ENCODE measurements at places on chromosomes 3 and 15.

- DNase-seq, result no peak
Measured at GRCh38 chr3:41900265-41900664, 61.6 kb downstream of the ULK4 start.

- no peak for DNase-seq
Measured at GRCh38 chr15:60385620-60386552, 11.9 kb downstream of the ANXA2 start.

GRCh38 chr3:170632780-170633179 is 46.9 kb upstream of the SLC7A14 start:
- no peak for DNase-seq

DNA sequence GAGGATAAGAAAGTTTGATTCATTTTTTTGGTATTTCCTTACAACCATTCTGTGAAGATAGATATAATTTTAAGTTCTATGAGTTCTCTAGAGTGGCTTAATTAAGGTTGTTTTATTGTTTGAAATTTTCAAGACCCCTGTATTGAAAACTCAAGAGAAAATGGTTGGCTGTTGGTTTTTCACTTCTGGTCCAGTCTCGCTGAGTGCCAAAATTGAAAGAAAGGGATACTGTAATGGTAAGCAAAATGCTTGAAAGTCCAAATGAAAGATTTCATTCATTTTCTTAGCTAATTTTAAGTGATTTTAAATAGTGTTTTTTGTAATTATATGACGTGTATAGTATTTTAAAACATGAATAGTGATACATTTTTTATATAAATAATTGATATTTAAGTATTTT is 7.4 kb downstream of the ARRDC4 start:
- no peak for DNase-seq

DNA sequence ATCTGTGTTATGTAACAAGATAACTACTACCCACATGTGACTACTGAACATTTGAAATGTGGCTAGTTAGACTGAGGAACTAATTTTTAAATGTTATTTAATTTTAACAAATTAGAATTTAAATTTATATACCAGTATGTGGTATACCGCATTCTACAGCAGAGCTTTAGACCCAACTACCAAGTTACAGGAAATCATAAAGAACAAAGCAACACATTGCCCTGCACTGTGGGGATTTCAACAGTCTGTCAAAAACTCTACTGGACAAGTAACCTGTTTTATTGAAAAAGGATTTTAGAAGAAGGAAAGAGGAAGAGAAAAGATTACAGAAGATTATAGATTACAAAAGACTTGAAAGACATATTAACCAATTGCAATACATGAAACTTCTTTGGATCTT is 64.9 kb downstream of the DPH6 start:
- DNase-seq, result no peak

DNA sequence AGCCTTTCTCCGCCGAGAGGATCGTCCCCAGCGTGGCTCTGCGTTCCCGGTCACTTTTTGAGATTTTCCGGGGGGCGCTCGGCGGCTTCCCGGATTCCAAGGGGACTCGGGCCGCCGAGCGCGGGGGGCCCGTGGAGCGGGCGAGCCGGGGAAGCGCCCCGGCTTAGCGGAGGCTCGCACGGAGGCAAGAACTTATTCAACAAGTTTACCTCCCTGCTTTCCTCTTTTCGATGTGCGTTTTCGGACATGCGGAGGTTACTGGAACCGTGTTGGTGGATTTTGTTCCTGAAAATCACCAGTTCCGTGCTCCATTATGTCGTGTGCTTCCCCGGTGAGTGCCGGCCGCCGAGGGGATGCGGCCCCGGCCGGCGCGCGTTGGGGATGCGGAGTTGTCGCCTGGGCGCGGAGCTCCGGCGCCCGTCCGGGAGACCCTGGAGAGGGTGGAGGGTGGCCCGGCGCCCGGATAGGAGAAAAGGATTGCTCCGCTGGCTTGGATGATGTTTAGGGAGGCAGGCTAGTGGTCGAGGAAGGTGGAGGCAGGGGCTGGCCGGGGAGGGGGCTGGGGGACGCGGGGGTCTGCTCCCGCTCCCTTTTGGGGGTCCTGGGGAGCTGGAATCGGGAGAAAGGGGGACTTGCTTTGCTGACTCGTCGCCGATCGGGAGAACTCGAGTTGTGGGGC is 810 bp downstream of the PTPRG start:
- DNase-seq, result no peak

DNA sequence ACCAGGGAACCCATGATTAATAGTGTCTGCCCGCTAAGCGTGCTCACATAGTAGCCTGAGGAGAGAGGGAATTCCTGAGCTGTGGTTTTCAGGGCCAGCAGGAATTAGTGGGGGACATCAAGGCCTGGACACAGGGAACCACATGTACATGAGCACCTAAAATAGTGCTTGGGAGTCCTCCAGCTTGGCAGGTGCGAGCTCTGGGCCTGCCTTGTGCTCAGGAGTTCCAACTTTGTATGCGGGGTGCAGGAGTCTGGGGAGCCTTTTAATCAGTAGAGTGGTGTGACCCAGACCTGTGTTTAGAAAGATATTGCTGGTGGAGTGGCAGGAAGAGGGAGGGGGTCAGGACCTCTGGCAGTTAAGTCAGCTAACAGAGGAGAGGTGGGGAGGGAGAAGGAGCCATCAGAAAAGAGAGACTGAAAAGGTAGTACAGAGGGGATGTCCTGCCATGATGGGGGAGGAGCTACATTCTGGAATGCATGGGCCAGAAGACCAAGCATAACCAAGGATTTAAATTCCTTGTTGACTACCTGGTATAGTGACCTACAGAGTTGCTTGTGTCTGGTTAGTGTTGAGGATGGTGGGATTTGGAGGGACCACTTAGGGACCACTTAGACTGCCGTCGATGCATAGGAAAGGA is 1.9 kb downstream of the DAG1 start:
- no peak for DNase-seq

DNA sequence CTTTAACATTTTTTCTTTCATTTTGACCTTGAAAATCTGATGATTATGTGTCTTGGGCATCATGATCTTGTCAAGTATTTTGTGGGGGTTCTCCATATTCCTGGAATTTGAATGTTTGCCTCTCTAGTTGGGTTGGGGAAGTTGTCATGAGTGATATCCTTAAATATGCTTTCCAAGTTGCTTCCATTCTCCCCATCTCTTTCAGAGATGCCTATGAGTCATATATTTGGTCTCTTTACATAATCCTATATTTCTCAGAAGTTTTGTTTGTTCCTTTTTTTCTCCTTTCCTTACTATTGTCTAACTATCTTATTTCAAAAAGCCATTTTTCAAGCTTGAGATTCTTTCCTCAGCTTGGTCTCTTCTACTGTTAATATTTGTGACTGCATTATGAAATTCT is 69.0 kb upstream of the CCDC80 start:
- DNase-seq, result no peak

DNA sequence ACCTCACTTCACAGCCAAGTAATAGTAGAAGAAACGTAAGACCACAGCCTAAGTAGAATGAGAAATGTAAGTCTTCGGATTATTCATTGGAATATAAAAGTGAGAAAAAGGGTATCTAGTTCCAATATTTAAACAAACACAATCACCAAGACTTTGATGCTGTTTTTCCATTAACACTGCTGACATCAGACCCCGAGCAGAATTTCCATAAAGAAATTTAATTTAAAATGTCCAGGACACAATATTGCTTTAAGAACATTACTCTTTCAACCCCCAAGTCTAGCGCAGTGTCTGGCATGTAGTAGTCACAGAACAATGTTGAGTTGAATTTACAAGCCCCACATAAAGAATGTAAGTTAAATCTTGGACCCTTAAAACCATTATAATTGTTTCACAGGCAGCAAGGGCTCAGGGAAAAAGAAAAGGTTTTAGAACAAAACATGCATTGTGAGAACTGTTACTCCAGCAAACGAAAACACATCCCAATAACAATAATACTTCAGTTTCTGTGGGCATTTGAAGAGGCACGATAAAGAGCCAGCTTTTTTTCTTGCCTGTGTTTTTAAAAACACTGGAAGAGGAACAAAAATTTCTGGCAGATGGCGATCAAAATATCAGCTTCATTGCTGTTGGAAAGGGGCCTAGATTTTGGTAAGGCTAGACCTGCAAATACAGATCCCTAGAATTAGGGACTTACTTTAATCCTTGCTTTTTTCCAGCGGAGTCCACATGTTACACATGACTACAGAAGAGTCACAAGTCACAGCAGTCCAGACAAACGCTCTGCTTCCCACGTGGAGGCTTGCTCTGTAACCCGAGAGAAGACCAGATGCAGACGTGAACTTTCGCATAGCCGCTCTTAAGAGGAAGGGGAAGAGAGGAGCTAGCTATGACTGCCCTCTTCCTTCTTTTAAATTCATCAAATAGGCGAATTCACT is 77.9 kb upstream of the IGSF10 start:
- DNase-seq, result no peak

DNA sequence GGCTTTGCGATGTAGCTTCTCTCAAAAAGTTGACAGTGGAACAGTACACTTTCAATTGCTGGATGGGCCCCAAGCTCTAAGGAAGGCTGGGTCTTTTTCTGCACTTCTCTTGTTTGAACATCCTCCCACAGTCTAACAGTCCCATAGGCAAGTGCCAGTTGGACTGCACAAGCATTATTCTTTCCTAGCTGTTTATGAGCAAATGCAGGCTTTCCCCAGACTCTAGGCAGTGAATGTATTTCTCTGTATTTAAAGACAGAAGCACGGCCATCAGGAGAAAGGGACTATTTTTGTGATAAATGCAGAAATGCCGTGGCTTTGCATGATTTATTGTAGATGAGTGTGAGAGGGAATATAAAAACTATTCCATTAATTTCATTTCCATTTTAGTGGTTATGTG is 539.3 kb upstream of the LMCD1 start:
- no peak for DNase-seq

DNA sequence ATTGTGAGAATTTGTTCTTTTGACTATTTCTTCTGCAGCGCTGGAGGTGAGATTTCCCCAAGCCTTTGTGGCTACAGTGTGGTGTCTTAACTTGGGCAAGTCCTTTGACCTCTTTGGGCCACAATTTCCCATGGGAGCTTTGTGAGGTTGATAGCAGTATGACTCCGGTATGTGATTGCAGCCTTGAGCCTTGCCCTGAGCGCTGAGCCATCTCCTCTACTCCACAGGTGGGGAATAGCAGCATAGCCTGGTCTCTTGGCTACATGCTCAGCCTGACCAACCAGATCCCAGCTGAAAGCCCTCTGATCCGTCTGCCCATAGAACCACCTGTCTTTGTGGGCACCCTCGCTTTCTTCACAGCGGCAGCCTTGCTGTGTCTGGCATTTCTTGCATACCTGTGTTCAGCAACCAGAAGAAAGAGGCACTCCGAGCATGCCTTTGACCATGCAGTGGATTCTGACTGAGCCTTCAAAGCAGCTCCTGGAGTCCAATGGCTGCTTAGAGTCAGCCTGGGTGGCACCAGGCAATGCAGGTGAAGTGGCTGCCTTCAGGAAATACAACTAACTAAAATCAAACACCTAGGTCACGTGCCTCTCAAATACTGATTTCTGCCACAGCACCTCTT is 30.0 kb upstream of the RPL14 start:
- no peak for DNase-seq

- DNase-seq, result no peak
Measured at GRCh38 chr3:16412192-16412800, 101.2 kb downstream of the RFTN1 start.

- DNase-seq, result no peak
Measured at GRCh38 chr15:20369500-20369899, 172.1 kb downstream of the GOLGA6L6 start.

DNA sequence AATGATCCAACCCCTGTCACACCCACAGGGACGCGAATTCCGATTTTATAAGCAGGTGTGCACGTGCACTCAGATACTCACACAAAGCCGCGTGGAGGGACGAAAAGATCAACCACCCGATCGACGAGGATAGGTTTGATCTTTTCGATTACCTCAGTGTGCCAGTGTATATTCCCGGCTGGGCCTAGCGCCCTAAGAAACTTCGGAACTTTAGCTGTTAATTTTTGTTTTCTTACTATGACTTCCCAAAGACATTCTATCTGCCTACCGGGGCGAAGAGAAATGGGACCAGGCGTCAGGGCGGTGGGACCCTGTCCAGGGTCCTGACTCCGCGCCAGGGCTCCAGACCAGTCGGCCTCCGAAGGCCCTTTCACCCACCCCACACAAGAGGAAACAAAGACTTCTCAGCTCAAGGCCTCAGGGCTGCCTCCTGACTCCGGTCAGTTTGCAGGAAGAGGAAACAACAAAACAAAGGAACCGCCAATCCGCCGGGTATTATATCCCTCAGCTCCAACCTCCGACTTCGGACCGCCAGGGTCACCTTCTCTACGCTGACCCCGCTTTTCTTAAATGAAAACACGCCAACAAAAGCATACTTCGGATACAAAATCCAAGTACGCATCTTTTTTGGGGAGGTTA is 6.8 kb downstream of the ONECUT1 start:
- no peak for DNase-seq

DNA sequence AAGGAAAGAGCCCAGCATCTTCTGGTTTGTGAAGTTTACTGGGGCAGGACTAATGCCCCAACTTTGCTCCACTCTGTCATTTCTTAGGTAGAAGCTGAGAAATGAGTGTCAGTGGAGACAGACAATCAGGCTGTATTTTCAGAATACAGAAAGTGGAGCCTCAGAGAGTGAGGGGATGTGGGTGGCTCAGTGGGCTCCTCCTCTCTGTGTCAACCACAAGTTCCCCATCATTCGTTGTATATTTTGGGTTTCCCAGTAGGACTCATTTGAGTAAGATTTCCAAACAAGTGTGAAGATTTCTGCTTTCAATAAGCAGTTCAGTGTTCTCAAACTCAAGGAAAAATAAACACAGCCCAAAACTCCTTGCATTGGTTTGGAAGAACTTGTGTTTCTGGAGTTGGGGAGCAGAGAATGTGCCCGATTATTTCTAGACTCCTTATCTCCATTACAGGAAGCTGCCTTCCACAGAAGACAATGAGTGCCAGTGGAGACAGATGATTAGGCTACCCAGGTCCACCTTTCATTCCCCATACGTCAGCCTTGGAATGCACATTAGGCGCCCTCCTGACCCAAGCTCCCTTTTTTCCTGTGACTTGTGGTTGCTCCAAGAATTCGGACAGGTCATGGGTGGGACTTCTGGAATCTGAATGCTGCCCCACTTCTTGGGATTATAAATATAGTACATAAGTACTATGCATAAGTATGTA is 792.1 kb upstream of the LMCD1 start:
- DNase-seq, result no peak

DNA sequence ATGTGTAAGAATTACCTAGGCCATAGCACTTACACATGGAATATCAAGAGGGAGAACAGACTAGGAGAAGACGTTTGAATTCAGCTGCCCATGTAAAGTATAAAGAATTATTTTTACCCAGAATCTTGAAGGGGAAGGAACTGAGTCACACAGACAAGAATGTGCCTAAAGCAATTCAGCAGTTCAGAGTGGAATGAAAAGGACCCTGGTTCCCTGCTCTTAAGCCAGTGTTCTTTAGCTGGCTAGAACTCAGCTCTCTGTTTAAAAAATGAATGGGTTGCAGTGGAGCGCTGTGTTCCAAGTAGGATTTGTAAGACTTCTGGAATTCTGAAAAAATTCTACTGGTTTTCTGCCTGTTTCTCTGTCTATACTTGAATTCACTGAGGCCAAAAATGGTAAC is 440.2 kb downstream of the LPP start:
- no peak for DNase-seq

Data from cerebellar nuclear complex (tissue), 1 donor.